ENCODE measurements at places on chromosomes 6 and 20.

GRCh38 chr20:36238760-36239159 is 2.5 kb downstream of the AAR2 start:
- DNase-seq = no peak

- DNase-seq = no peak
Observed at GRCh38 chr20:50318710-50319109, 128.1 kb downstream of the CEBPB start.

- no peak for DNase-seq
Observed at GRCh38 chr6:33906439-33906838, 102.6 kb upstream of the MLN start.

DNA sequence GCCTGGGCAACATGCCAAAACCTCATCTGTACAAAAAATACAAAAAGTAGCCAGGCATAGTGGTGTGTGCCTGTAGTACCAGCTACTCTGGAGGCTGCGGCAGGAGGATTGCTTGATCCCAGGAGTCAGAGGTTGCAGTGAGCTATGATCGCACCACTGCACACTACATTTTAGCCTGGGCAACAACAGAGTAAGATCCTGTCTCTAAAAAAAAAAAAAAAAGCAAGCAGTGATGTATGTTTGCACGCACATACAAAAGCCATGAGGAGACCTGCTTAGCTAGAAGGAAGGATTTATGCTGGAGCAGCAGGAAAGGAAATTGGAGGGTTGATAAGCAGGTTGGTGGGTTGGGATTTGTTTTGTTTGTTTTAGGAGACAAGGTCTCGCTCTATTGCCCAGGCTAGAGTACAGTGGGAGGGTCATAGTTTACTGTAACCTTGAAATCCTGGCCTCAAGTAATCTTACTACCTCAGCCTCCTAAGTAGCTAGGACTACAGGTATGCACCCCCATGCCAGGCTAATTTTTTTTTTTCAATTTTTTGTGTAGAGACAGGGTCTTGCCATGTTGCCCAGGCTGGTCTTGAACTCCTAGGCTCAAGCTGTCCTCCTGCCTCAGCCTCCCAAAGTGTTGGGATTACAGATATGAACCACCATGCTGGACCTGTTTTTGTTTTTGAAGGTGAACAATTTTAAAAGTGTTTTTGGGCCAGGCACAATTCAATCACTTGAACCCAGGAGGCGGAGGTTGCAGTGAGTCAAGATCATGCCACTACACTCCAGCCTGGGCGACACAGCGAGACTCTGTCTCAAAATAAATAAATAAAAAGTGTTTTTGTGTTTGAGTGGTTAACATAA is 4.0 kb downstream of the ZSWIM3 start:
- DNase-seq = no peak

DNA sequence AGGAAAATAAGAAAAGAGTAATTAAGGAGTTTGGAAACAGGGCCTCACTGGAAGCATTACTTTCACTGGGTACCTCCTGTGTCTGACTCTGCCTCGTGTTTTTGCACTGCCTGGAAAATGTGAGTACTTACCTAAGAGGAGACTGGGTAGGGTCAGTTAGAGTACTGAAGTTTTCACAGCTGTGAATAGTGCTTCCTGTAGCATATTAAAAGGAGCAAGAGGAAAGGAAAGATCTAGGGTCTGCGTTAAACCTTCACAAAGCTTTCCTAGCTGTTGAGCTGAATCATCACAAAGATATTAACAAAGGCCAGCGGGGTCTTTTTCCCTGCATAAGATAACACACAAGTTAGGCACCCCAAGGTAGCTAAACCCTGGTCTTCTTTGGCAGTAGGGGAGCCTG is 82.3 kb downstream of the MLIP start:
- no peak for DNase-seq

GRCh38 chr6:40894962-40895799 is 143.8 kb downstream of the UNC5CL start:
- DNase-seq = no peak

DNA sequence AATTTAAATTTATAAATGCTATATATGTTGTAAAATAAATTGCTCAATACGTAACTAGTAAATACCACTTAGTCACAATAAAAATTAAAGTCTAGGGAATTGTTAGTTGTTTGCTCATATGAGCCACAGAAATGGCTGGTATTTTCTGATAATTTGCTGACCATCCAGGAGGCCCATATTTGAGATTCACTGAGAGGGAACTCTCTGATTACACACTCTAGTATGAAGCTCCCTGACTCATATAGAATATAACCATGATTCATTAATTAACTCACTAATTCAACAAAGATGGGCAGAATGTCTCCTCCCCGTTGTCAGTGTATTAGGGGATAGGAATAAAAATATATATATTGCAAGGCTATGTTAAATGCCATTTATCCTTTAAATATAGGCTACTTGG is 46.6 kb upstream of the TMEM30A start:
- no peak for DNase-seq

DNA sequence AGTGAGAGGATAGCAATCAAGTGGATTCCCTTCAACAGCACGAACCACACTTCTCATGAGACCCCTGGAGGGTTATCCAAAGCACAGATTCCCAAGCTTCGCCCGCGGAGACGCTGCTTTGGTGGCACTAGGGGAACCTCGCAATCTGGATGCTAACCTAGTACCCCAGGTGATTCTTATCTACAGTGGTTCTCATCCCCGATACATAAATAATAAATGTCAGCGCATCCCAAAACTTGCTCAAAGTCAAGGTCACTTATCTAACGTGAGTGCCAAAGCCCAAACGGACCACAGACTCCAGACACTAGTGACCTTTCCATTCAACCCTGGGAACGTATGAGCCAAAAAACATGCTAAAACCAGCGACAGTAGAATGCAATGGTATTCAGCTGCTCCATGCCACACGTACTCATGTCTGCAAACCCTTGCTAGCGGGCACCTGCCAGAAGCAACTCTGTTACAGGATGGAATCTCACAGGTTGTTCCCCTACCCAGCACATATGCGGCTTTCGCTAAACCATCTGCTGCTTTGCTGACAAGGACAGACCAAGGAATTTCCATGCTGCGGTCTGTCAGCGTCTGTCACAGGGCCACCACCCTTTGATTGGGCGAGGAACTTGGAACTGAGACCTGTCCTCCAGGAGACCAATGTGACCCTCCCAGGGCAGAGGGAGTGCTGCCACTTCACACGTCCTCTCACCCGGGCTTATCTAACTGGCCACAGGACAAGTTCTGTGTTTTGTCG is 16.8 kb downstream of the MYLK4 start:
- no peak for DNase-seq

DNA sequence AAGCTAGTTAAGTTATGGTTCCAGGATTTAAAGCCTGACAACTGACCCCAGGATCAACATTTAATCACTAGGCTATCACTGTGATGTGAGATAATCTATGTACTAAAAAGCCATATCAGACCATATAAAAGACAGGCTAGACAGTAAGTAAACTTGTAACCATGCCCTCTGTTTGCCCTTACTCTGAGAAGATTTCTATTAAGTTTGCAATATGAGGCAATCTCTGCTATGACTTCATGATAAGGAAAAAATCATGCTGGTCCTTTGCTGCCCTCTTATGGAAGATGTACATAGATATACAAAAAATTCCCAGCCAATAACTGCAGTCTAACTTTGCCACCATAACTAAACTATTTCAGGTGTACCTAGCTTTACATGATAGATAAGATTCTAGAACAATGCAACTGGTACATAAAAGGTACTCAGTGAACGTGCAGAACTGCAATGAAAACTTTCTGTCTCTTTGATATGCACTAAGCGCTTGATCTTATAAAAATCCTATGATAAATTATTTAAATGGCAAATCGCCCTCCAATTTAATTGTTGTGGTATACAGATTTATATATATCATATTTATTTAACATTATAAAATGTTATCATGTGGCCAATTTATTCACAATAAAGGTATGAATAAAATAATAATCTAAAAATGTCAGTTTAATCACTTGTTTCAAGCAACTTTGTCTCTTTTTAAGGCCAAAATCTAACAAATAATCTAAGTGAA is 70.5 kb downstream of the FAM217A start:
- DNase-seq = no peak

GRCh38 chr6:164247106-164247505 is 832.6 kb downstream of the QKI start:
- DNase-seq = no peak

- DNase-seq = no peak
Observed at GRCh38 chr20:52837378-52837777, 134.8 kb upstream of the TSHZ2 start.

GRCh38 chr6:8027965-8028651 is 36.1 kb downstream of the BLOC1S5 start:
- no peak for DNase-seq

DNA sequence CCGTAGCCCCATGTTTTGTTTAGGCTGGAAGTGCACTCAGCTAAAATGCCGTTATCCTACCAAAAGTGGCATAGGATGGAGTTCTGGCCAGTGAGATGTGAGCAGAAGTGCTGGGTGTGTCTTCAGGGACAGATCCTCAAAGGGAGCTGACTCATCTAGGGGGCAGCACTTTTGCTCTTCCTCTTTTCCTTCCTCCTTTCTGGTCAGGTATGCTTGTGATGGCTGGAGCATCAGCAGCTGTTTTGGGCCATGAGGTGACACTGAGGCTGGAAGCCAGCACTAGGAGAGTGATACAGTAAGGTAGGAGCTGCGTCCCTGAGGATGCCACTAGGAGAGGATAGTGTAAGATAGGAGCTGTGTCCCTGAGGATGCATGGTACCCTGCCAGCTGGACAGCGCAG is 4.6 kb upstream of the OSBPL2 start:
- DNase-seq = no peak

- DNase-seq = no peak
Observed at GRCh38 chr6:134446218-134446848, 128.4 kb upstream of the SGK1 start.

DNA sequence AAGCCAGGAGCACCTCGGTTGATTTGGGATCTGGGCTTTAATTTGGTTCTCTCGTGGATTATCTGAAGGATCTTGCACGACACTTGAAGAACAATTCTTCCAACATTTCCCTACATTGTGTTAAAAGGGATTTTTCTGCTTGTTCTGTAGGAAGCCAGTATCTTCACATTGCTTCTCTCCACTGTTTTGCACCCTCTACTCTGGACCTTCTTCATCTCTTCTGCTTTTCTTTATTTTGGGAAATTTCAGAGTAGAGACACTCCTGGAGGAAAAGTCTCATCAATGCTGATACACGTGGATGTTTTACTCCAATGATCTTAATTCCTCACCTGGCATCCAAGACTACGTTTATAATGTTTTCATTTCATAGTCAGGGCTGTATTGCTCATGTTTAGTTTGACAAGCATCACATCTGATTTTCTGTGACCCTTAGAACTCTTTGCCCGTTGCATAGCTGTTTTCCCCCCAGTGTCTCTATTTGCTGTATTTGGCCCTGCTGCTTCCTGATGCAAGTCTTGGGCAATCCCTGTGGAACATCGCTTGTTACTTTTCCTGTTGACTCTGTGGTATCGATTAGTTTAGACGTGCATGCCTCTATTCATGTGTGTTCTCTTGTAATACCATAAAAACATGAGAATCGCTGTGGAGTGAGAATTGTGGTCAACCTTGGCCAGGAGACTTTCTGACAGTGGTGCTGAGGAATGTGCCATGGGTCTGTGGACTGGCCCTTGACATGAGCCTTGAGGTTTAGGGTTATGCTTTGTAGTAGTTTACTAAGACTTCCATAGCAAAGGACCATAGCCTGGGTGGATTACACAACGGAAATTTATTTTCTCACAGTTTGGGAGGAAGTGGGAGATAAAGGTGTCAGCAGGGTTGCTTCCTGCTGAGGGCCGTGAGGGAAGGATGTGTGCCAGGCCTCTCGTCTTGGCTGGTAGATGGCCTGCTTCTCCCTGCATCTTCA is 12.5 kb downstream of the PLCB1 start:
- DNase-seq = no peak

DNA sequence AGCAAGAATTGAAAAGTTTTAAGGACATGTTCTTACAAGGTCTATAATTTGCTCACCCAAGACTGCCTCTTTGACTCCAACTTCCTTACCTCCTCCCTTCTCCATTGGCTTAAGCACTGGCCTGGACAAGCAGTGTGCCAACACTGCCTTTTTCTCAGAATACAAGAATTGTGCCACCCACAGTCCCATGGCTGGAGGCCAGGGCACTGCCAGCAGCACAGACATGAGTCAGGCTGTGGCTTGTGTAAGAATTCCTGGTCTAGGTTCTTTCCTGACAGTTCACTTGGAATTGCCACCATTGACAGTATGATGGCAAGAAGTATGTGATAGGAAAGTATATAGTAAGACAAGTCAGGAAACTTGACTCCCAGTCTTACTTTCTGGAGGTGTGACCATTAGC is 202.7 kb upstream of the MARCKS start:
- no peak for DNase-seq

DNA sequence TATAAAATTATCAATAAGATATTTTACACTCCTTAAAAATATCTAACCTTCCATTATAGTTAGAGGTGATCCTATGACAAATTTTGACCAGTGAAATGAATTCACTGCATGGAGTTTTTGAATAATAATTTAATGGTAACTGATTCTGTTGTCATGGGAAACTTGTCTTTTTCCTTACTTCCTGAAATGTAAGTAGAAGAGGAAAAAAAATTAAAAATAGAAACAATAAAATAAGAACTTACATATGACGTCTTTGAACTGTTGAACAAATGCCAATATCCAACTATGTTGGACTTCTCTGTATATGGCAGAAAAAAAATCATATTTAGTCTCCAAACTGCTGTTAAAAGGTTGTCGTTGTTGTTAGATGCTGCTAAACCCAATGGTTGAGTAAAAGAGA is 26.3 kb downstream of the PPP1R14C start:
- no peak for DNase-seq

GRCh38 chr20:57378107-57378506 is 13.1 kb upstream of the RBM38 start:
- DNase-seq = no peak

GRCh38 chr6:11007715-11008608 is 36.1 kb downstream of the ELOVL2 start:
- no peak for DNase-seq

GRCh38 chr20:19816386-19816785 is 58.3 kb downstream of the RIN2 start:
- DNase-seq = no peak

DNA sequence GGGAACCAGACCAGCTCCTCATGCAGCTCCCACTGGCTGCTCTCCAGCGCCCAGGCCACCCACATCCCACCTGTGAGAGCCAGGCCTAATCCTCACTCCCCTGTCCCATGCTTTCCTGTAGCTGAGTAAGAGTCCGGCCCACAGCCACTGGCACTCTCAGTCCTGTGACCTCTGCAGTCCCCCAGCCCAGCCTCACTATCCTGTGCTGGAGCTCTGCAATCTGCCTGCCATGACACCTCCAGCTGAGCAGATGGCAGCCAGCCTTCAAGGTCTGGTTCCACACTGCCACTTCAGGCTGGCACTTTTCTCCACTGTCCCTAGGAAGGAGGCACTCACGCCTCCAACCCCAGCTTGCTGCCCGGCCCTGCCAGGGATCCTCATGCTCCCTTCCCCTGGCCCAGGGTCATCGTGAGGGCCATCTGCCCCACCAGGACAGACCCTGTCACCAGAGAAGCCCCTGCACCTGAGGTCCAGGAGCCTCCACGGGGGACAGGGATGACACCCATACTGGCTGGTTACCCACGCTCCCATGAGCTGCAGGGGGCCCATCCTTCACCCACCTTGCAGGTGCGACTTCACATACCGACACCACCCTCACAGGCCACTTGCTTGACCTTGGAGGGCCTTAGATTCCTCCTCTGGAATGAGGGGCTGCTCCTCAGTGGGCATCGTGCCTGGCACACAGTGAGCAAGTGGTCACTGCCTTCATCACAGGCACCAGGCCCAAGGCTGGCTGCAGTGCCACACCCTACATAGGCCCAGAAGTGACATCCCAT is 100.1 kb downstream of the ASXL1 start:
- no peak for DNase-seq
